Esophagus squamous epithelium (tissue), 5 donors: ENCODE measurements at places on chromosomes 2 and 18.

GRCh38 chr18:46331316-46331715 lies 227.1 kb downstream of the HAUS1 start:
- DNase-seq, result no peak

DNA sequence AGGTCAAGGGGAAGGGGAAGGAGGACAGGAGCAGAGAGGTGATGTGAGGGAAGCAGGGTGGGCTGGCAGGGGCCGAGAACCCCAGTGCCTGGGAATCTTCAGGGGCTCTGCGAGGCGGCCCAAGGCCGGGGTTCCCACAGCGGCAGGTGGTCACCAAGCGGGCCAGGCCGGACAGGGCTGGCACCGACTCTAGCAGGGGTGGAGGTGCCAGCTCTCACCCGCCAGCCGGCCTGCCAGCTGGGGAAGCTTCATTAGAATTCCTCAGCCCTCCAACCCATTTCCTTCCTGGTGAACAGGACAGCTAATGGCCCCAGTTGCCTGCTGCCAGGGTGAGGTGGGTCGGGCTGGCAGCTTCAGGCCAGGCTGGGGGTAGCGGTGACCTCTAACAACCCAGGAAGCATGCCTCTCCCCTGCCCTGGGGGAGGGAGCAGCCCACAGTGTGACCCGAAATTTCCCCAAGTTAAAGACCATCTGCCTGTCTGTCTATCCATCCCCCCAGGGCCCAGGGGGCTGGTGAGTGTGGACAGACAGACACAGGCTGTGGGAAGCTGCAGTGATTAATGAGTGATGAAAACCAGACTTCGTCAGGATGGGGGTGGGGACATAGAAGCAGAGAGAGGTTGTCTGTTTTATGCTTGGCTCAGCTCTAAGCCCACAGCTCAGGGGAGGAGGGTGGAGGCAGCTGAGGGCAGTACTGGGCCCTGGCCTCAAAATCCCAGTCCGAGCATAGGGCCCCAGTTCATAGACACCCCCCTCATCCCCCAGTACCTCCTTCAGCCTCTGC lies 144.1 kb downstream of the ZFP36L2 start:
- no peak for DNase-seq

DNA sequence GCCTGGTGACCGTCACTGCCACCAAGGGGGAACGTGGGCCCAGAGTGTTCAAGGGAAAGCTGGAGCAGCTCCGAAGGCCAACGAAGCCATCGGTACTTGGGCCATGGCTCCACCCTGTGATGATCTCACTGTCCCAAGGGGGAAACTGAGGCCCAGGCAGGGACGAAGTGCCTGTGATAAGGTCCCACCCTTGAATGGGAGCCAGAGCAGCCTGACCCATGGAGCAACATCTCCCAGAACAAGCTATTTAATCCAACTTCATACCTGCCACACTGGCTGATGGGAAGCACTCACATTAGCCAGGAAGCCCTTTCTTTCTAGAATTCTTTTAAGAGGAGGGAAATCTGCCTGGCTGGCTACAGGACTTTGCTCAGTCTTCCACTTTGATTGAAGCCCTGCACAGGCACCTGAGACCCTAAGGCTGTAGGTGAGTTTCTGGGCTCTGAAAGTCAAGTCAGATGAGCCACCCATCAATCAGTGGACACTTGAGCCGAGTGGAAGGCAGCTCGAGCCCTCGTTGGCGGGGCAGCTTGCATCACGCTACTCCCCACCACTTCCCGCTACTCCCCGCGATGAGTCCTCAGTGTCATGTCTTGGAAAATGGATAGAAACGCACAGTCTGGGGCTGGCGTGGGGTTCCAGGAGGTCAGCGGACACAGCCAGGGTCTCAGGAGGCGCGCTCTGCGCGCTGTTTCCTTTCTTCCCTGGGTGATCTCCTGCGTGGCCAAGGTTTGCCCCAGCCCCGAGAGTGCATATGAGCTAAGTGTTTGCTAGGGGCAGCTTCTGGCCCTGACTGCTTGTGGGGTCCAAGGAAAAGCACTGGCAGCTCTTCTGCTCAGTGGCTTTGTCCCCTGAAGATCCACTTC lies 2.5 kb upstream of the HS6ST1 start:
- no peak for DNase-seq

DNA sequence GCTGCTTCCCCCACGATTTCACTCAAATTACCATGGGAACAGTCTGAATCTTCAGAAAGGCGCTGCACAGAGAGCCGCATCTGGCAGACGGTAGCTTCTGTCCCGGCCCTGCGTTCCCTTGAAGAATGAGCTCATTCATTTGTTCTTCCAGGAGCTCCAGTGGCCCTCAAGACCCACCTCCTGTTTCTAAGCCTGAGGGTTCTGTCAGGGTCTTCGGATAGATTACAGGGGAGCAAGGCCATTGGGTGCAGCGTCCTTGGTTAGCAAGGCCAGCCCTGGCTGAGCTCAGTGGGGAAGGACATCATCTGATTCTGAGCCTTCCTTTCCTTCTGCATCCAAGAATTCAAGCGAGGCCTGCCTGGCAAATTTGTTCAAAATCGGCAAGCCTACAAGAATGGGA lies 111.9 kb downstream of the PDCL3 start:
- DNase-seq, result no peak

GRCh38 chr2:225295102-225295501 lies 104.4 kb upstream of the NYAP2 start:
- no peak for DNase-seq

DNA sequence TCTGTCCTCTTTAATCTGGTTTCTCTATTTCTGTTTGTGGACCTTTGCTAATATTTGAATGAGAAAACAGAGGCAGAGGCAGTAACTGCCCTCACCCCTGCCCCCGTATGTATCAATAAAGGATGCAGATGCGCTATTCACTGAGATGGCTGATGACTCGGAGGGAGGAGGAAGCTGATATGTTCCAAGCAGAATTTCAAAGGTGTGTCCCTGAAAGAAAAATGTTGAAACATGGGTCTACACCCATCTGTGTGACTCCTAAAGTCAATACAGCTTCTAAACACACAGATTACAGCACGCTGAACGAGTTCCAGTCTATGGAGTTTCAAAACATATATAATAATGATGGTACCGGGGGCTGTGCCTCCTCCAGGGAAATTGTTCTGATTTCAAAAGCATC lies 38.8 kb downstream of the EPHA4 start:
- DNase-seq, result no peak

GRCh38 chr2:226903179-226903578 lies 67.3 kb downstream of the RHBDD1 start:
- no peak for DNase-seq

DNA sequence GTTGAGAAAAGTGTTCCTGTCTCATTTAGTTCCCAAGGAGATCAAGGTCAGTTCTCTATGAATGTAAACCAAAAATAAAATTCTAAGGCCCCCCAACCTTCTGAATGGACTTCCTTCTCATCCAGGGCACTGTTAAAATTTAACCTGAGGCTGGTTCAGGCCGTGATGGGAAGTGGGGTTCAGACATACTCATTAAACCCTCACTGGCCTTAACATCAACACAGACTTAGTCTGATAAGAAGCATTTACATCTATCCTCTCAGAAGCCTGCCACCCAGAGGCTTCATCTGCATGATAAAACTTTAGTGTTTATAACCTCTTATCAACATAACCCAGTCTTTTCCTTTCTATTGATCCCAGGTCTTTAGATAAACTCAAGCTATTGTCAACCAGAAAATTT lies 22.4 kb downstream of the ITSN2 start:
- DNase-seq, result no peak

DNA sequence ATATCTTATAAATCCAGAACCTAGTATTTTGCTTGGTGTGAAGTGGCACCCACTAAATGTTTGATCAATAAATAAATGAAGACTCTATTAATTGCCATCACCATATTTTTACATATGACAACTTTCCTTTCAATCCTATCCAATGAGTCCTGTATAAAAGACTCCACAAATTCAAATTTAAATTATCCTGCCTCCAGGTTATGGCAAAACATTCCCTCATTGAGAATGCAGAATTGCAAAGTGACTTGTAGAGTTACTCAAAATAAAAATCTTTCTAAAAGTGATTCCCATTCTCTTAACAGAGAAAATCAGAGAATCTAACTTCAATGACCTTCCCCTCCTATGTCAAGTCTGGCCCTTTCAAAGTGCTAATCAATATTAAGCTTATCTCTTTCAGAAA lies 236.8 kb downstream of the GRB14 start:
- DNase-seq, result no peak

DNA sequence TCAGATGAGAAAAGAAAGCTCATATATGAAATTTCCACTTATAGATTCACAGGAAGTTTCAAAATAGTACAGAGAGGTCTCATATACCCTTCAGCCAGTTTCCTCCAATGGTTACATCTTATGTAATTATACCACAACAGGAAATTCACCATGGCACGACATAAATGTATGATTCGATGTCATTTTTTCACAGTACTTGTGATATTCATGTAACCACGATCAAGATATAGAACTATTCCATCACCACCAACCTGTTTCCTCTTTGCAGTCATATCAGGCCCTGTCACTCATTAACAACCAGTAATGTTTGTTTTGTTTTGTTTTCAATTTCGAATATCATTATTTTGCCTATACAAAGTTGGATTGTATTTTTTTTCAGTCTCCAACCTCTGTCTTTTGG lies 314.3 kb upstream of the POU3F3 start:
- DNase-seq, result no peak

DNA sequence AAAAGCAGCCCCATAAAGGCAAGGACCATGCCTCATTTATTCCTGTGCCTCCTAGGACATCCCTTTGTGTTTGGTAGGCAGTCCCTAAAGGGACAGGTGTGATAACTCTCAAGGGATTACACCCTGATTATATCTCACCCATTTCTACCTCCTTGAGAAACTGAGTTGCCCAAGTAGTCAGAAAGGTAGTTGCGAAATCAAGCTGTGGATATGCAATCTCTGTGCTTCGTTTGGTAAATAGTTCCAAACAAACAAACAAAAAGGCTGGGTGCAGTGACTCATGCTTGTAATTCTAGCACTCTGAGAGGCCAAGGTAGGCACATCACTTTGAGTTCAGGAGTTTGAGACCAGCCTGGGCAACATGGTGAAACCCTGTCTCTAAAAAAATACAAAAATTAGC lies 100.2 kb upstream of the ARL5A start:
- no peak for DNase-seq

DNA sequence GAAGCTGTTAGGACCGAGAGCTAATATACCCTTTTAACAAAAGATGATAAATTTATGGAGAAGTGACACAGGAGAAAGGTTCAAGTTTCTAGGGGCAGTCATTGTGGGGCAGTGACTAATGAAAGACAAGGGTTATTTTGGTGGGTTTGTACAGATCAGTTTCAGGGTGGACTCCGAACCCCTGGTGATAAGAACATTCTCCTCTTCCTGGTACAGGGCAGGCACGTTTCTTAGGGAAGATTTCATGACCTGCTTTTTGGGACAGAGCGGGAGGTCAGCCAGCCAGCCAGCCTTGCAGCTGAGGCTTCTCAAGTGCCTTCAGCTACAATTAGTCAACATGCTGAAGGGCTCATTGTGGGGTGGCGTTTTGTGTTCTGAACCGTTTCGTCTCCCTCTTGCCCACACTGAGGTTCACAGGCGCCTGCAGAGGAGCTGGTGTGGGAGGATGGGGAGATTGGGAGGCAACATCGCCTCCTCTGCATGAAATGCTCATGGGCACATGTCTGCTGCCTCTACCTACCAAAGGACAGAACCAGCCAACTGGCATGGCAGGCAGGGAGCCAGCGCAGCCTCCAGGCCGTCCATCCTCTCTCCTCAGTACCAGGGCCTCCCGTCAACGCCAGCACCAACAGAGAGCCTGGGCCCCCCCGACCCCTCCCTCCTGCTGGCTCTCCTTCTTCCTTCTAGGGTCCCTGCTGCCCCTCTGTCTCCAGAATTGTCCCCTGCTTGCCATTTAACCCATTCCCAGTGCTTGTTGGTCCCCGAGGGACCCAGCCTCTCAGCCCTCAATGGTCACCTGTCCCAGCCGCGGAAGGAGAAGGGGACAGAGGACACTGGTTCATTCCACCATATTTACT lies 9.6 kb downstream of the CHMP1B start:
- DNase-seq, result no peak

DNA sequence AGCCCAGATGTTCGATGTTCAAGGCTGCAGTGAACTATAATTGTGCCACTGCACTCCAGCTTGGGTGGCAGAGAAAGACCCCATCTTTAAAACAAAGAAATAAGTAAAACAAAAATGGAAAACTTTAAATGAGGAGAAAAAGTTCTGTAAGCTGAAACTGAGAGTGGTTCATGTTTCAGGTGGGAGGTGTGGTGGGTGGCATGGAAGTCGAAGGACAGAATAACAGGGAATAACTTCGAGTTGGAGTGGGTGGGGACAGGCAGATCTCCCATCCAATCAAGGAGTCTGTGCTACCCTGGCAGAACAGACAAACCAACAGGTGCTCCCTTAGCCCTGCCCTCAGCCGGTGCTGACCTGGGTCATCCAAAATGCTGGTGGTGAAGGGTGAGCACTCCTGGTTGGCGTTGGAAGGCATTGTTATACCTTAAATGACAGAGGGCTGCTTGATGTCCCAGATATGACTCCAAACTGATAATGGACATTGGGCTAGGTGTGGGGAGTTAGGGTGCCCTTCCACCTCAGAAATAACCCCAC lies 328.4 kb downstream of the DYSF start:
- DNase-seq, result no peak

- no peak for DNase-seq
Measured at GRCh38 chr18:72672364-72673184, 128.4 kb upstream of the CBLN2 start.

DNA sequence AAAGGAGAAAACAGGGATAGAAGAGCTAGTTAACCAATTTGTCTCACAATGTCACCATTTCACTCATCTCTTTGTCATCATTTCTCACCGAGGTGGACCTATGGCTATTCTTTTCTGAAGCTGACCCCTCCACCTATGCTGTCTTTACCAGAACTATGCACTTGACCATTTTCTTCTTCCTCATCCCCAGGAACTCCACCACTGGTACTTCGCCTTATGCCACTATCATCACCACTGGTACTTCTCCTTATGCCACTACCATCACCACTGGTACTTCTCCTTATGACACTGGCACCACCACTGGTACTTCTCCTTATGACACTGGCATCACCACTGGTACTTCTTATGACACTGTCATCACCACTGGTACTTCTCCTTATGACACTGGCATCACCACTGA lies 745.8 kb upstream of the CHAC2 start:
- DNase-seq, result no peak

- no peak for DNase-seq
Measured at GRCh38 chr2:28904295-28904694, 9.8 kb downstream of the WDR43 start.

DNA sequence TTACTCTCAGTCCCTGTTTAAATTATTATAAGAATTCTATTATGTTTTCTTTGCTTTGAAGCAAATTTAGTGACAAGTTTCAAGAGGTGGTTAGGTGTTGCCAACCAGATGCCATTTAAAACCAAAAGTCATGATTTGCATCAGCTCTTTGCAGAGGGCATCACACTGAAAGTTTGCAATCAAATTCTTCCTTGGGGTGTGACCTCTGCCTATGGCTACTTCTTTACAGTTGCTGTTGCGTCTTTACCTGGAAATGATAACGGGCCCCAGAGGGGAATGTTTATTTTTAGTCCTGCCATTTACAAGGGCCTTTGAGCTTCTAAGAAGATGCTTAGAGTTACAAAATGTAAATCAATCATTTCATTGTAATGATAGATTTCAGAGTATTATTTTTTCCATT lies 561.0 kb downstream of the ARHGAP15 start:
- DNase-seq, result no peak

GRCh38 chr2:182910965-182911364 lies 44.5 kb upstream of the FRZB start:
- no peak for DNase-seq

GRCh38 chr2:54271189-54271588 lies 15.2 kb upstream of the TSPYL6 start:
- no peak for DNase-seq
